ENCODE measurements at places on chromosomes 6 and 20.

GRCh38 chr6:148682252-148682651 is 64.6 kb upstream of the UST start:
- no peak for DNase-seq

DNA sequence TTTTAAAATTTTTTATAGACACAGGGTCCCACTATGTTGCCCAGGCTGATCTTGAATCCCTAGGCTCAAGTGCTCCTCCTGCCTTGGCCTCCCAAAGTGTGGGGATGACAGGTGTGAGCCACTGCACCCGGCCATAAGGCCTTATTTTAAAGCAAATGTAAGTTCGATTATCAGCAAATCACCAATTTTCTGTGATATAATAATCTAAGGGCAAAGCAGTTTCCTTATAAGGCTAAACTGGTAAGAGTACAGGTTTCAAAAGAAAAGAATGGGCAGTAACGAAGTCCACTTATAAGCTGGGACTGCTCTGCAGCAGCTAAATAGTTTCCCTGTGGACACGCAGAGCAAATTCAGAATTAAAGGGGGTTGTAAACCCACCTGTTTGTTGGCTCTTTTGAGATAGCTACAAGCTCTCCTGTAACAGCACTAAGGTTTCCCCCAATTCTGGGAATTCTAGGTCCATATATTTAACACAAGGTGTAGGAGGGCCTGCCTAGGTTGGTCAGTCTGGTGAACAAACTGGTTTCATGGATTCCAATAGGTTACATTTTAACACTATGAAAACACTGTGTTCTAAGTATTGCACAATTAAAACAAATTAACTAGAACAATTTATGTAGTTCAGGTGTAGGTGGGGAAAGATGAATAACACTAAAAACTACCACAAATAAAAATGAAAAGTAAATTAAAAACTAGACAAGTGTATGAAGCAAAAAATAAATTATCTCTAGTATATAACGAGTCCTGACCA is 26.3 kb downstream of the LHFPL5 start:
- no peak for DNase-seq

GRCh38 chr6:22056398-22056797 is 240.4 kb downstream of the PRL start:
- no peak for DNase-seq

DNA sequence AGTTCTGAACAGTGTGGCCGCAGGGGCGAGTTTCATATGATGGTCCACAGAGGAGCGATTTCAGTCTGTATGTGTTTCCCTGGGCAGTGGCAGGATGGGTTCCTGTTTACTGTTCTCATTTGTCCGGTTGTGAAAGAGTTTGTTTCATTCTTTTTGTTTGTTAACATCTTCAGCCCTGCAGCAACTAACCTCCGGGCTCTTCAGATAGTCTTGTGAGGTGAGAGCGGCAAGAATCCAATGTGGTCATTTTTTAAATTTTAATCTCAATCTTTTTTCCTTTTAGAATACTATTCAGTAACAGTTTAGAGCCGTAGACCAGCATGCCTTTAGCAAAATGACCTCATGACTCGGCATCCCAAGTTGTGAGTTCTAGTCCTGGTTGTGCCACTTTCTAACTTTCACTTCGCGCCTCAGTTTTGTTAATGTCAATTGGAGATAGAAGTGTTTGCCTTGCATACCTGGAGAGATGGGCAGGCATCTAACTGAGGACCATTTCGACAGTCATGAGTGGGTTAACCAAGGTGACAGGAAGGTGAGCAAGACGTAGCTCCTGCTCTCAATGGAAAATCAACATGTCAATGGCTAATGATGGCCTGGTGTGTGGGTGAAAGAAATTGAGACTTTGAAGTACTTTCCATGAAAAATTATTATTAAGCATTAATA is 38.5 kb upstream of the PXDC1 start:
- DNase-seq: no peak

- no peak for DNase-seq
Observed at GRCh38 chr20:59743767-59744485, 139.6 kb downstream of the PHACTR3 start.

DNA sequence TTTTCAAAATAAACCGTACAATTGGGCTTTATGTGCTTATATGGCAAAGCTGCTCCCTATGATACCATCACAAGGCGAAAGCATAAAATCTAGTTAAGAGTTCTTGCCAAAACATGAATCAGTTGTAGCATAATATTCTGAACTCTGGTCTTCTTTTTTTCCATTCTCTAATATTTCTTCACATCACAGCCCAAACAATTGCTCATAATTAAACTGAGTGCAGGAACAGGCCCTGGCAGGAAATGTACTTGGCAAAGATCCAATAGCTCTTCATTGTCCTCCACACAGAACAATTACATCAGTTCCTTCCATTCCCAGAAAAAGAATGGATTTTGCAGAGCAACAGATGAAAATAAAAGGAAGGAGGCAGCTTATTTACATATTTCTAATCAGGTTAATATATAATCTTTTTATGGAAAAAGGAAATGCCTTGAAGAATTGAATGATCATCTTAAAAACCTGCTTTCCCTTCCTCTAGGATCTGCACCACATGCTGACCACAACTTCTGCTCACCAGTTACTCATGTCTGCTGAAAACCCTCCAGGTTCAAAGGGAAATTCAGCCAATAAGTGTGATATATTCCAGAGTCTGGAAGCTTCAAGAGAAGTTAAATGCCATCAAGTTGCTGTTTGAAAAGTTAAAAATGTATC is 123.3 kb upstream of the COL21A1 start:
- no peak for DNase-seq

- DNase-seq: no peak
Observed at GRCh38 chr6:113805811-113806495, 51.2 kb upstream of the MARCKS start.

- DNase-seq: no peak
Observed at GRCh38 chr6:150251566-150252186, 108.8 kb downstream of the PPP1R14C start.

GRCh38 chr20:61801857-61802442 is 263.7 kb downstream of the TAF4 start:
- no peak for DNase-seq

- no peak for DNase-seq
Observed at GRCh38 chr20:24150406-24150805, 161.8 kb upstream of the GGTLC1 start.

DNA sequence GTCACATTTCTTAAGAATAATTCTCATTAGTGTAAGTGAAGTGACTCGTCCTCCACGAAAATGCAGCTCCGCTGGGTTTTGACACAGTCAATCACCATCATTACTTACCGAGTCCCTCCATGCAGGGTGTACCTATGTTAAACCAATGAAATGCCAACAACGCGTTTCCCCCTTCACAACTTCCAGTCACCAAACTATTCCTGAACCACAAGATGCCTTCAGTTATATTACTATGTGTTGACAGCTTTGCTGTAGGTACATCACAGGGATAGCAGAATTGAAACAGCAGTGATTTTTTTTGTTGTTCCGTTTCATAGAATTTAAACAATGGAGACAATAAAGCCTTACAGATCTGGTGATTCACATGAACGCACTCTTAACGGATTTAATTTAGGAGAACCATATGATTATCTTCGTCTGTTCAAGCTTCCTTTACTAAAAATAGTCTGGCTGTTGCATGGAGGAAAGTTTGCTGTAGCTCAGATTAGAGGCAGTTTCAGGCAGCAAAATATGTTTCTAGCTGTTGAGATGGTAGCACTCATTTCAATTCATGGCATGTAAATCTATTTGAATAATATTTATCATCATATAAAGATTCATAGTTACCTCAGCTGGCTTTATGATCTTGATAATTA is 652.8 kb downstream of the PRKN start:
- DNase-seq: no peak

DNA sequence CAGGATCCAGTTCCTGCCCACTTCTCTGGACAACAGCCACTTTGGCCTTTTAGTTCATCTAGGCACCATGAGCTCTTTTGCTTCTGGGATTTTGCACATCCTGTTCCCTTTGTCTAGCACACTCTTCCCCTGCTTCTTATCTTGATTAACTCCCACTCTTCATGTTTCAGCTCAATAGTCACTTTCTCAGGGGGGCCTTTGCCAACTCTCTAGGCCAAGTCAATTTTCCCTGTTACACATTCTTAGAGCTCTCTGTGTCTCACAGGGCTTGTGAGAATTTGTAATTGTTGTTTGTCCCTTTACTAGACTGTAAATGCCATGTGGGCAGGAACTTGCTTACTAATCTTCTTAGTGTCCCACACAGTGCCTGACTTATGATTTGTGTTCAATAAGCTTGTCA is 58.1 kb upstream of the EPB41L1 start:
- no peak for DNase-seq

DNA sequence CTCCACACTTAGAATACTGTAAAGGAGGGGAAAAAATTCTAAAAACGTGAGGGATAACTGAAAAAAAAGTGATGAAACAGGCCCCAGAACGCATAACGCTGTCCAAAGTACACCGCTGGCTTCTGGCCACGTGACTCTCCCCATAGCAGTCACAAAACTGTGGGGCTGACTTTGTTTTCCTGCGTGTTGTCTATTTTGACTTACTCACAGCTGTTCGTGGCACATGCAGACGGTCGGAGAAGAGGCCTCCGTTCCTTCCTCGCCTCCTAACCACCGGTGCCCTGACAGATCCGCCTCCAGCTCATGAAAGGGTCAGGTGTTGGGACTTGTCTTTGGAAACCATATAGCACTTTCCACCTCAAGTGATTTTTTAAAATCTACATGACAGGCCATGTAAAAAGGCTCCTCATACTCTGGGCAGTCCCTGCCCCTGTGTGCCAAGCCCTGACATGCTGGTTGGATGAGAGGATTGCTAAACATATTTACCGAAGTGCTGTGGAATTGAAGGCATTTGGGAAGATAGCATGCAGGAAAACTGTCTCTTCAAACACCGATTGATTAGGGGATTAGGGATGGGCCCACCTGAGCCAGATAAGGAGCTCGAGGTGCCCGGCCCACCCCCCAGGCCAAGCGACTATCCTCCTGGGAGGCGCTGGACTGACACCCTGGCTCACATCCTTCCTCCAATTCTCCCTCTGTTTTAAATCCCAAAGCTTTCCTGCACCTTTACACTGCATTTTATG is 54.8 kb downstream of the DACT2 start:
- no peak for DNase-seq

- DNase-seq: no peak
Observed at GRCh38 chr6:49782725-49783124, 4.4 kb downstream of the PGK2 start.

- DNase-seq: no peak
Observed at GRCh38 chr20:8647961-8648441, 420.9 kb upstream of the PLCB4 start.

- no peak for DNase-seq
Observed at GRCh38 chr20:10419550-10420133, 14.4 kb downstream of the MKKS start.

DNA sequence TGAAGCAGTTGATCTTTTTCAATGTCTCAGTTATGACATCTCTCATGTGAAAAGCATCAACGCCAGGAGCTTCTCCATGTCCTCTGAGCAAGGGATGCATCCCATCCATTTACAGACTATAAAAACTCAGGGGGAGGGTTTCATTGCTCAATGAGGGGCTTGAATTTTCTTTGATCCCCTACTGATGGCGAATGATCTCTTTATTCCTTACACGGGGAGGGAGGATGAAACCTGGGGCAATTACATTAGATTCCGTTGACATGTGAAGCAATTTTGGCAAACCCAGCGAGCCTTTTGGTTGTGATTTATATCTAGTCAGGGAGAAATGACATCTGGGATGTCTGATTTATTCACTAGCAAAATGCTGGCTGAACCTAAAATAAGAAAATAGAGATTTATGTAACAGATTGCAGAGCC is 268.9 kb downstream of the HIVEP2 start:
- no peak for DNase-seq

- no peak for DNase-seq
Observed at GRCh38 chr6:155765275-155766194, 309.9 kb upstream of the NOX3 start.

DNA sequence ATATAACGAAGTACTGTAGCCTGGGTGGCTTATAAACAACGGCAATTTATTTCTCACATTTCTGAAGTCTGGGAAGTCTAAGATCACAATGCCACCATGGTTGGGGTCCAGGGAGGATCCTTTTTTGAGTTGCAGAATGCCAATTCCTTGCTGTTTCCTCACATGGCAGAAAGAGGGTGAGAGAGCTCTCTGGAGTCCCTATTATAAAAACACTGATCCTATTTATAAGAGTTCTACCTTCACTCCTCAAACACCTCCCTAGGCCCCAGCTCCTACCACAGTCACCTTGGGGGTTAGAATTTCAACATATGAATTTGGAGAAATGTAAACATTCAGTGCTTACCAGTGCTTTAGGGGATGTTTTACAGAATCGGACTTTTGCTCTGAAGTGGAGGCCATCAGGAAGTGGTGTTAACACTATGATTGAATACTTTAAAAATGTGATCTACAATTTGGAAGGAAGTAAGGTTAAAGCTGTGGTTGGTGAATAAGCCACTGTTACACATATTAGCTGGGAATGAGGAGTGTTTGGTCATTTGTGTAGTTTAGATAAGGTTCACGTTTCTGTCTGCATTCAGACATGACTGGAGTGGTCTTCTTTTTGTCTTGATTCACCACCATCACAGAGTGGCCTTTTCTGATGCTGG is 79.9 kb upstream of the SPTLC3 start:
- DNase-seq: no peak

GRCh38 chr6:20486641-20487040 is 47.6 kb upstream of the CDKAL1 start:
- DNase-seq: no peak

GRCh38 chr6:143007646-143008045 is 53.0 kb upstream of the AIG1 start:
- no peak for DNase-seq

DNA sequence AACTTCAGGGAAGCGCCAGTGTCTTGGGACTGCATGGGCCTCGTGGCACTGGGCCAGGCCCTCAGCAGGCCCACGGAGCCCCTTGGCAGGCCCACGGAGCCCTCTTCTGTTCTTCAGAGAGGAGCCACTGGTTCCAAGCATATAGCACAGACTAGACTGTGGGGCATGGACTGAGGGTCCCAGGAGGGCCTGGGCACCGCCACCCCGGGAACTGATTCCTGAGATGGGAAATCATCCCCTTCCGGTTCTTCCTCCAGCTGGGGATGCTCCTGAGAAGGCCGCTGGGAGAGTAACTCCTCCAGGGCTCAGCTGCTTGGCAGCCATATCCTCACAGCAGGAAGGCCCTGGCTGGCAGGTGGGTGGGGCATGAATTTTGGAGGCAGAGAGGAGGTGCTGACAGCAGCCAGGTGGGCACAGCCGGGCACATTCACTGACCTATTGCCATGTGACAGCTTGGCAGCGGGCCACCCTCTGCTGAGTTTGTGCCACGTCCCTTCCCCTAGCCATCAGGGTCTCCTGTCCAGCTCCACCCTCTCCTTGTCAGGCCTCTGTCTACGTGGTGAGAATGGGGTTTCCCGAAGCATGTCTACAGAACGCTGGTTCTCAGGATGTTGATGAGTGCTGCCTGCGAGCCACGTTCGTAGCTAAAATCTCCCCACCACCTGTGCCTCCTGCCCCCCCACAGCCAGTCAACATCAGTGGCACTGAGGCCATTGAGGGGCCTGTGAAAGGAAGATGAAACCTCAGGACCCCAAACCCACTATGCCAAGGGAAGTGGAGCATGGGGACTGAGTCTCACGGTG is 152.1 kb downstream of the TAF4 start:
- no peak for DNase-seq

- no peak for DNase-seq
Observed at GRCh38 chr6:141077355-141078333, 1055.1 kb upstream of the GJE1 start.
